ENCODE measurements at places on chromosomes 6 and 20.

GRCh38 chr6:70823651-70824050 lies 133.2 kb downstream of the B3GAT2 start:
- no peak for DNase-seq

DNA sequence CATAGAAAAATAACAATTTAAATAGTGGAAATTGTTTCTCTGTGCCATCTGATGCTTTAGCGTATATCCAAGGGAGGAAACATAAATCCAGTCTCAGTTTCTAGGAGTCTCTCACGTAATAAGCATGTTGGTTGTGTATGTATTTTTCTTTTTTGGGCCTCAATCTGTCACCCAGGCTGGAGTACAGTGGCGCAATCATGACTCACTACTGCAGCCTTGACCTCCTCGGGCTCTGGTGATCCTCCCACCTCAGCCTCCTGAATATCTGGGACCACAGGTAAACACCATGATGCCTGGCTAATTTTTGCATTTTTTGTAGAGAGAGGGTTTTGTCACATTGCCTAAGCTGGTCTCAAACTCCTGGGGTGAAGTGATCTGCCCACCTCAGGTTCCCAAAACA lies 78.6 kb upstream of the PLN start:
- no peak for DNase-seq

DNA sequence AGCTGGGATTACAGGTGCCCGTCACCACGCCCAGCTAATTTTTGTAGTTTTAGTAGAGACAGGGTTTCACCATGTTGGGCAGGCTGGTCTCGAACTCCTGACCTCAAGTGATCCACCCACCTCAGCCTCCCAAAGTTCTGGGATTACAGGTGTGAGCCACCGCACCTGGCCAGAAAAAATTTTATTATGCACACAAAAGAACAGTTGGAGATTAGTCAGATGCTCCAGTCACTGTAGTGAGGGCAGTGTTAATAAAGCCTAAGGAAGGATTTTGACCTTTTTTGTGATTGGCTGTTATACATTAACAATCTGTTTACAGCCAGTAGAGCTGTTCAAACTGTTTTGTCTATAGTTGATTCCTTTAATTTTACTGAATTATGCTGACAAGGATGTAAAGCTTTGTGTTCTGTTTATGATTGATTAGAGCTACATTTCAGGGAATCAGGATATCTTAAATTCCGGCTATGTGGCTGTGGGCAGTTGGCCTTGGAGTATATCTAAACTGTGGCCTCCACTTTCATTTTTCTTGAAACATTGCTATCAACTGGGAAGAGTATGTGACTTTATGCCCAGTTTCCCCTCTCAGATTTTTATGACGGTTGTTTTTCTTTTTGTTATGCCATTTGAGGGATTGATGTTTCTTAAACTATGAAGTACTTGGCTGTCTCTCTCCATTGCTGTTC lies 9.9 kb downstream of the ZSWIM3 start:
- DNase-seq = no peak

- no peak for DNase-seq
Observed at GRCh38 chr20:13492001-13492481, 146.7 kb downstream of the TASP1 start.

- DNase-seq = no peak
Observed at GRCh38 chr6:10850728-10851127, 12.4 kb upstream of the MAK start.

GRCh38 chr20:47453167-47453782 lies 48.4 kb upstream of the NCOA3 start:
- peak; percentile 40 for DNase-seq

All from stimulated activated CD4-positive, alpha-beta T cell treated with anti-CD3 and anti-CD28 coated beads, Interleukin-15, amount 100 ng/mL, for 48 hours (primary cell).